ENCODE measurements at places on chromosomes 2 and 18. TPM values are rescaled to one million over a fixed set of nuclear protein-coding genes. Genes with fewer than 3 reads are reported as not detected.
A peak's percentile ranks its signal among the peaks of the same experiment; 100 is the strongest.

GRCh38 chr2:207394812-207395534 lies 134.8 kb upstream of the CREB1 start:
- DNase-seq, result peak; percentile 98

- DNase-seq, result no peak
These were observed 41.2 kb upstream of the ATP8B1 start for GRCh38 chr18:57844319-57844718.

GRCh38 chr2:14678761-14679160 lies 46.2 kb downstream of the LRATD1 start:
- DNase-seq, result no peak

- no peak for DNase-seq
These were observed 7.4 kb upstream of the LCT start for GRCh38 chr2:135844301-135844895.

- DNase-seq, result no peak
These were observed 388.9 kb upstream of the CNTNAP5 start for GRCh38 chr2:123636232-123636631.

DNA sequence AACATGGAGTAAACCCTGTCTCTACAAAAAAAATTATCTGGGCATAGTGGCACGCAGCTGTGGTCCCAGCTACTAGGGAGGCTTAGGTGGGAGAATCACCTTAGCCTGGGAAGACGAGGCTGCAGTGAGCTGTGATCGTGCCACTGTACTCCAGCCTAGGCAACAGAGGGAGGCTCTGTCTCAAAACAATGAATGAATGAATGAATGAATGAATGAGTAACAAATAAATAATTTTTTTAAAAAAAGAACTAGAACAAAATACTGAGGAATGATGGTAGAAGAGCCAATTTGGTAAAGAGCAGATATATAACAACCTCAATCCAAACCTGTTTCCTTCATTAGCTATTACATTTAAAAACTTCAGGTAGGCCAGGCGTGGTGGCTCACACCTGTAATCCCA lies 60.1 kb downstream of the STRN start:
- DNase-seq, result no peak

GRCh38 chr18:62852851-62853250 lies 137.5 kb downstream of the PHLPP1 start:
- peak; percentile 49 for DNase-seq

GRCh38 chr2:3479430-3480320 lies 39.7 kb downstream of the ADI1 start:
- DNase-seq, result no peak

DNA sequence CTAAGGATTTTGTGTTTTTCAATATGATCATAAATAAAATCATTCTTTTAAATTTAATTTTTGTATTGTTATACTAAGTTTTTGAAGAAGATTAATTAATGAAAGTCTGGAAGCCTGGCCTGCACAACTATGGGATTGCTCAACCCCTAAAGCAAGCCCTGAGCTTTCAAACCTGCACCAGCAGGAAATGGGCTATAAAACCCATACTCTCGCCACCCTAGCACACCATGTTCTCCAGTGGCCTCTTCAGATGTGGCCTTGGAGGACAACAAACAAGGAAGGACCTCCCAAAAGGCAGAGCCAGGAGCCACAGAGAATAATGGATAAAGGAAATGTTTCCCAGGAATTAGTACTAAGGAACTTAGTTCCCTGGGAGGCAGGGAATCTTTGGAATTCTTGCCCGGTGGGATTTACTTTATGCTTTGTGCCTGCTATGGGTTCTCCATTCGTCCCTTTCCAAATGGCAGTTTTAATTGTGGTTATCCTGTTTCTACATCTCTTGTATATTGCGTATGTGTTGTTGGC lies 212.5 kb downstream of the ZFP36L2 start:
- DNase-seq, result no peak

DNA sequence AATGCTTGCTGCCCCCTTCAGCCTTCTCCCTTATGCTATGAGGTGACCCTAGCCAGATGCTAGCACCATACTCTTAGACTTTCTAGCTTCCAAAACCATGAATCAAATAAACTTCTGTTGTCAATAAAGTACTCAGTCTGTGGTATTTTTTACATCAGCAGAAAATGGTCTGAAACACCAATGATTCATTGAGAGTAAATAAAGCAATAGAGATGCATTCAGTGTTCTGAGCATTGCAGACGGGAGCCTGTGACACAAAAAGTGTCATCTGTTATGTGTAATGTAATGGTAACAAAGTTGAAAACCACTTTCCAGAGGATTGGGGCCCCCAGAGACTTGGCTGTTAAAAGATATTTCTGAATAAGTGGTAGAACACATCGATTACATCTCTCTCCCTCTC lies 758.0 kb upstream of the NRXN1 start:
- DNase-seq, result no peak

- DNase-seq, result peak; percentile 57
These were observed 26.3 kb downstream of the FN1 start for GRCh38 chr2:215409331-215410127.

The DQX1 gene
- total RNA-seq, result not detected

The SLC5A7 gene
- not detected for total RNA-seq

The FOXI3 gene
- not detected for total RNA-seq

The GRB14 gene
- not detected for total RNA-seq

The OR6B2 gene
- not detected for total RNA-seq

The AMER3 gene
- not detected for total RNA-seq

The CHRNG gene
- total RNA-seq, result not detected
